ENCODE measurements at places on chromosomes 12 and 14. TPM values are rescaled to one million over a fixed set of nuclear protein-coding genes. Genes with fewer than 3 reads are reported as not detected.

DNA sequence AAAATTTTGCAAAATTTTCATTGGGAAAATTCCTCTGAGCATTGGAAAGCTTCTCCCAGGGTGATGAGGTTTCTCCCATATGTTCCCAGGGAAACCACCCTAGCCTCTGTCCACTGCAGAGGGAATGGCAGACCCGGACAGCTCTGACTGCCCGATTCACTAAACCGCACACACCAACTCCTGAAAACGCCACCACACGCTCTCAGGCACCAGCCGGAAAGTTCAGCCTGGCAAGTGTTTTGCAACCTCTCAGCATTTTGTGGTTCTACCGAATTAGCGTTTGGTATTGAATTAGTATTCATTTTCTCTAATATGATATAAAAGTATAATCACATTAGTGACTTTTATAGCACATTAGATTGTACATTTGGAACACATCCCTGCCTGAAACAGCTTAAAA lies 213.4 kb downstream of the PHETA1 start:
- H3K27ac ChIP-seq: no peak overlapping the region
- H3K27me3 ChIP-seq: peaks cover 6% of the 10 kb centered on the region
- DNase-seq: no peak
- no peak overlapping the region for H3K4me3 ChIP-seq
- H3K36me3 ChIP-seq: peaks cover 1% of the 10 kb centered on the region
- peaks cover 40% of the 10 kb centered on the region for H3K4me1 ChIP-seq

DNA sequence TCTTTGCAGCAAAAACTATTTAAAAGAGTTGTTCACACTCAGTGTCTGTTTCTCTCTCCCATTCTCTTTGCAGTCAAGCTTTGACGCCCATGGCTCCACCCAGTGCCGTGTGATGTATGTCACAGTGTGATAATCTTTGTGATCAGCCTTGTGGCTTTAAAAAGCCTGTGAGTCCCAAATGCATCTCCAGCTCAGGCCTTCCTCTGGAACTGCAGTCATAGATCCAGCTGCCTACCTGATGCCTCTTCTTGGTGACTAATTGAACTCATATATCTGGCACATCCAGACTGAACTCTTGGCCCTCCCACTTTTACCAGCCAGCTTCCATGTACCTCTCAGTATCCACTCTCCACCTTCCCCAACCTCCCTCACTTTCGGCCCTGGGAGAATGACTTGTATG lies 182.8 kb upstream of the ARHGAP5 start:
- no peak overlapping the region for H3K4me3 ChIP-seq
- no peaks in the 10 kb centered on the region for H3K36me3 ChIP-seq
- no peak for DNase-seq
- peaks cover 20% of the 10 kb centered on the region for H3K4me1 ChIP-seq
- H3K27ac ChIP-seq: no peak overlapping the region
- no peaks in the 10 kb centered on the region for H3K27me3 ChIP-seq

GRCh38 chr12:91883811-91884210 lies 261.8 kb downstream of the BTG1 start:
- no peak for DNase-seq
- H3K27me3 ChIP-seq: no peaks in the 10 kb centered on the region
- H3K4me3 ChIP-seq: no peak overlapping the region
- peaks cover 49% of the 10 kb centered on the region for H3K4me1 ChIP-seq
- no peaks in the 10 kb centered on the region for H3K36me3 ChIP-seq

DNA sequence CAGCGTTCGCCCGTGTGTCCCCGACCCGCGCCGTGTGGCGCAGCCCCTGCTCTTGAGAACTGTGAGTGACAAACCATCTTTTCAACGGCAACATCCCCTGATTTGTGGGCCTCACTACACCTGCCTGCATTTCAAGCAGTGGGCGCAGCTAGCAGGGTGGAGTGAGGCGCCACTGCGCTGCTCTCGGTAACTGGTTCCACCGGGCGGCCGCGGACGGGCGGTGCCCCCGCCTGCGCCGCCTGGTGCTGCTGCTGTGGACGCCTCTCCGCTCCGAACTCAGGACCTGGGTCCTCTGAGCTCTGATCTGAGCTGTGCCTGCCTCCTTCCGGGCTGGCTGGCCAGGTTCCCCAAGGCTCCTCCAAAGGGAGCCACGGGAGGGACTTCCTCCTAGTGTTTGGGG lies 5.9 kb upstream of the DEGS2 start:
- no peaks in the 10 kb centered on the region for H3K4me1 ChIP-seq
- no peak overlapping the region for H3K27ac ChIP-seq
- DNase-seq: no peak
- peaks cover 25% of the 10 kb centered on the region for H3K27me3 ChIP-seq
- no peaks in the 10 kb centered on the region for H3K36me3 ChIP-seq

GRCh38 chr14:34981743-34982420 lies 910 bp upstream of the SRP54 start:
- H3K27me3 ChIP-seq: no peaks in the 10 kb centered on the region
- peaks cover 13% of the 10 kb centered on the region for H3K4me1 ChIP-seq
- H3K36me3 ChIP-seq: peaks cover 2% of the 10 kb centered on the region
- no peak for DNase-seq

- H3K4me1 ChIP-seq: peaks cover 11% of the 10 kb centered on the region
- H3K4me3 ChIP-seq: no peak overlapping the region
- no peaks in the 10 kb centered on the region for H3K27me3 ChIP-seq
- no peak overlapping the region for H3K27ac ChIP-seq
Measured at GRCh38 chr12:87953256-87953860, 75.8 kb downstream of the C12orf50 start.

DNA sequence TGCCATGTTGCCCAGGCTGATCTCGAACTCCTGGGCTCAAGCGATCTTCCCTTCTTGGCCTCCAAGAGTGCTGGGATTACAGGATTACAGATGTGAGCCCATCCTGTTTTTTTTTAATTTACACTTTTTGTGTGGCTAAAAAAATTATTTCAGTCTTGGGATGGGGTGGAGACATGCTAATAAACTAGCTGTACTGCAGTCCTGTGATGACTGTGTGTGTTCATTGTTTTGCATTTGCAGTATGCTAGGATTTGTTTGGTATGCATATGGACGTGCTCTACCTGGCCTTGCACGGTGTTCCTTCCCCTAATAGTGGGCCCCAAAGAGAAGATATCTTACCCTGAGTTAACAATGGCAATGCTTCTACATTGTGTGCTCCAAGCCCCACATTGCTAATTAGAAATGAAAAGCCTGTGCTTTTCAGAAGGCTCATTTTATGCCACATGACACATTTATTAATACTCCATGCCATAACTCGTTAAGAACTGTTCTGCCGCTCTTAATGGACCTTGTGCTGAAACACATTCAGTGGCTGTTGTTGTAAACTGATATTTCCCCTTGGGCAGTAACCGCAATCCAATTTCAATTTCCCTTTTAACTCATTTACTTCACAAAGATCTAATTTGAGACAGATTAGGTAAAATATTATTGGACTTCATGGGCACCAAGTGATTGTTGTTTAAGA lies 86.4 kb downstream of the SCN8A start:
- H3K4me1 ChIP-seq: peaks cover 13% of the 10 kb centered on the region
- H3K36me3 ChIP-seq: no peaks in the 10 kb centered on the region
- H3K27ac ChIP-seq: no peak overlapping the region
- no peak for DNase-seq

- peaks cover 38% of the 10 kb centered on the region for H3K4me1 ChIP-seq
- DNase-seq: no peak
- H3K27ac ChIP-seq: peak overlapping the region; percentile 47
- H3K4me3 ChIP-seq: no peak overlapping the region
Measured at GRCh38 chr12:43095669-43096280, 456.2 kb downstream of the ADAMTS20 start.

- no peak overlapping the region for H3K4me3 ChIP-seq
- H3K27me3 ChIP-seq: no peaks in the 10 kb centered on the region
- no peaks in the 10 kb centered on the region for H3K4me1 ChIP-seq
- peaks cover 20% of the 10 kb centered on the region for H3K36me3 ChIP-seq
Measured at GRCh38 chr14:105455766-105456660, 18.6 kb upstream of the CRIP2 start.

DNA sequence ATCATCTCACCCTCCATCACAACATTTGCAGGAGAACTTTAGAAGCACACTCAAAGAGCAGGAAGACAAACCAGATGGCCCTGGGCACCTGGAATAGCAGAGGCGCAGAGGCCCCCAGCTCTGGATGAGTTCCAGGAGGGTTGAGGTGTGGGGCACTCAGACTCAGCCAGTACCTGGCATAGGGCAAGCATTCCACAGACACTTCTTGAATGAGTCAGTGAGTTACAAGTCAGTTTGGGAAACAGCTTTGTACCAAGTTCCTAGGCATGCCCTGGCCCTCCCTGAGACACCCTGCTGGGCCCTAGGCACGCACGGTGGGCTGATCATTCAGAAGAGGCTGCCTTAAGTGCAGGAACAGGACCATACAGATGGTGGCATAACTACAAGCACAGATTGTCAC lies 54.3 kb downstream of the MAP3K9 start:
- H3K36me3 ChIP-seq: peaks cover 15% of the 10 kb centered on the region
- no peak overlapping the region for H3K4me3 ChIP-seq
- H3K27me3 ChIP-seq: no peaks in the 10 kb centered on the region
- H3K4me1 ChIP-seq: peaks cover 8% of the 10 kb centered on the region

- H3K27me3 ChIP-seq: no peaks in the 10 kb centered on the region
- DNase-seq: no peak
- H3K4me1 ChIP-seq: peaks cover 7% of the 10 kb centered on the region
- peaks cover 4% of the 10 kb centered on the region for H3K36me3 ChIP-seq
- H3K4me3 ChIP-seq: no peak overlapping the region
Measured at GRCh38 chr14:102256716-102257115, 48.2 kb downstream of the MOK start.

- peaks cover 9% of the 10 kb centered on the region for H3K36me3 ChIP-seq
- H3K4me1 ChIP-seq: peaks cover 7% of the 10 kb centered on the region
- no peaks in the 10 kb centered on the region for H3K27me3 ChIP-seq
- no peak for DNase-seq
- no peak overlapping the region for H3K4me3 ChIP-seq
- no peak overlapping the region for H3K27ac ChIP-seq
Measured at GRCh38 chr12:91845365-91845764, 300.3 kb downstream of the BTG1 start.

RAPGEF3 gene
- 20.9 TPM for total RNA-seq

GPRC5A gene
- 108 TPM for total RNA-seq

KRT3 gene
- total RNA-seq: 0.75 TPM

MFAP5 gene
- 1.8 TPM for total RNA-seq

DENR gene
- total RNA-seq: 69.5 TPM

KIF26A gene
- total RNA-seq: 20.0 TPM

CD163 gene
- total RNA-seq: 0.22 TPM
